ENCODE measurements at places on chromosomes 12 and 14.
A peak's percentile ranks its signal among the peaks of the same experiment; 100 is the strongest.

DNA sequence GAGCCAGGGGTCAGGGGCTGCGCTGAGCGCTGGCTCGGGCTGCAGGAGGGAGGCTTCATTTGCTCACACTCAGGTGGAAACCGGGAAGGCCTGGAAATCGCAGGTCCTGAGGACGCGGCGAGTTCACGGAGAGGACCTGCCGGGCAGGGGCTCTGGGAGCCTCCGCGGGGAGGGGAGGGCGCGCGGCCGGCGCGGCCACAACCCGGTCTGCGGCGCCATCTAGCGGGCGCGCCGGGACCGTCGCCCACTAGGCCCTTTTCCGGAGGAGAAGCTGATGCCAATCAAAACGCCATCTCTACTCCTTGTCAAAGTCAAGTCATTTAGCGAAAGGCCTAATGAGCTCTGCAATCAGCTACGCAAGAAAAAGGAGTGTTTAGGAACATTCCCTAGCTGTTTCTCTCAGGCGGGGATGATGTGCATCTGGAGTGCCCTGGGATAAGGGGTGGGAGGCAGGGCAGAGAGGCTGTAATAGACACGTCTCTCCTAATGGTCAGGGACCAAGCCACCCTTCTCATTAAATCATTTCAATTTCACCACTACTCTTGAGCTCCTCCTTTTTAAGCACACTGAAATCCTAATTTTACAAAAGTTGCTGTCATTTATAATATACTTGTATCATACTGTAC, 885.8 kb upstream of the TMEM132C start:
- DNase-seq: no peak

DNA sequence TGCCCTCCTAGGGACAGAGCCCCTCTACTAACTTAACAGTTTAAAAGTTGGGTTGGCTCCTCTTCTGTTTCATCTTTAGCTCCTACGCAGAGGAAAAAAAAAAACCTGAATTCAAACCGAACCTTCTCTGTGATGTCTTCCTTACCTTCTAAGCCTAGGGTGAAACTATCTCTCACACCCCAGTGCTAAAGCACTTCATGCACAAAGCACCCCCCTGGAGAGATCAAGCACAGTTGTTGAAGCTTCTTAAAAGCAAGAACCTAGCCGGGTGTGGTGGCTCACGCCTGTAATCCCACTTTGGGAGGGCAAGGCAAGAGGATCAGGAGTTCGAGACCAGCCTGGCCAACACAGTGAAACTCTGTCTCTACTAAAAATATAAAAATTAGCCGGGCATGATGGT, 37.6 kb downstream of the CORO1C start:
- no peak for DNase-seq

DNA sequence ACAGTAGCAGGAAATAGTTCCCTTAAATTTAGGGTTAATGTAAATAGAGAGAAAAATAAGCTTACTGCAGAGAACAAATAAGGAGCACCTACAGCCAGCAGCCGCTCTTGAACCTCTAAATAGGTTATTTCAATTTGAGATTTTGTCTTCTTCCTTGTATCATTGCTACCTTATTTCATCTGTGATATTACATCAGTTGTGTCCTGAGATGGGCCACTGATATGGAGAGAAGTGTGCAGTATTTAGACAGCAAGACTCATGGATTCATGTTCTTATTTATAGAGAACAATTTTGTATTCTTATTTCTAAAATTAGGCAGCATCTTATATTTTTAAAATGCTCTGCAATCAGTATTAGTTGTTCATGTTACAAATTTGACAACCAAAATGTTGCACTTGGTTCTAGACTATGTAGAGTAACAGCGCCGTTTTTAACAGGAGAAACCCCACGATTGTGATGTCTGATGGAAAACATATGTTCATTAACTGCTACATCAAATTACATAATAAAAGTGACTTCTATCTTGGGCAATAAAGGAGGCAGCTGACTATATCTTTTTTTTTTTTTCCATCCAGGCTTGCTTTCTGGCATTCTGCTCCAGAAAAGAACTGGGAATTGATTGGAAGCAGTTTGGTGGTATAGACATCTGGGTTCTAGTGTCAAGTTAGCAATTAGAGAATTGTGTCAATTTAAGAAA, 117.9 kb downstream of the CAND1 start:
- DNase-seq: no peak

GRCh38 chr12:113134071-113134470, 1.5 kb downstream of the RASAL1 start:
- no peak for DNase-seq

DNA sequence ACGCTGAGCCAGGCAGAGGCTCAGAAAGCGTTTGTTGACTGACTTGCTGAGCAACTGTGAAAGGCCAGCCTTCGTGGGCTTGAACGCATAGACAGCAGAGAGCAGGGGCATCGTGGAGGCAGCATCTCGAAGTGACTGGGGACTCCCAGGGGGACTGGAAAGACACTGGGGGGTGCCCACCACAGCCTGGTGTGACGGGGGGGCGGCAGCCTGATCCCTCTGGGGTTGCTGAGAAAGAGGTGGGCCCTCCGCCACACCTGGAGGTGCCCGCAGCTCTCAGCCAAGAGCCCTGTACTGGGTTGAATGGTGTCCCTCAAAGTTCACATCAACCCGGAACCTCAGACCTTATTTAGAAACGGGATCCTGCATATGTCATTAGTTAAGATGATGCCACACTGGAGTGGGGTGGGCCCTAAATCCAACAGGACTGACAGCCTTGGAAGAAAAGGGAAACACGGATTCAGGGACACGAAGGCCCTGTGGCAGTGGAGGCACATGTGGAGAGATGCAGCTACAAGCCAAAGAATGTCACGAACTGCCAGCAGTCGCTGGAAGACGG, 84.6 kb downstream of the RFLNA start:
- DNase-seq: no peak

DNA sequence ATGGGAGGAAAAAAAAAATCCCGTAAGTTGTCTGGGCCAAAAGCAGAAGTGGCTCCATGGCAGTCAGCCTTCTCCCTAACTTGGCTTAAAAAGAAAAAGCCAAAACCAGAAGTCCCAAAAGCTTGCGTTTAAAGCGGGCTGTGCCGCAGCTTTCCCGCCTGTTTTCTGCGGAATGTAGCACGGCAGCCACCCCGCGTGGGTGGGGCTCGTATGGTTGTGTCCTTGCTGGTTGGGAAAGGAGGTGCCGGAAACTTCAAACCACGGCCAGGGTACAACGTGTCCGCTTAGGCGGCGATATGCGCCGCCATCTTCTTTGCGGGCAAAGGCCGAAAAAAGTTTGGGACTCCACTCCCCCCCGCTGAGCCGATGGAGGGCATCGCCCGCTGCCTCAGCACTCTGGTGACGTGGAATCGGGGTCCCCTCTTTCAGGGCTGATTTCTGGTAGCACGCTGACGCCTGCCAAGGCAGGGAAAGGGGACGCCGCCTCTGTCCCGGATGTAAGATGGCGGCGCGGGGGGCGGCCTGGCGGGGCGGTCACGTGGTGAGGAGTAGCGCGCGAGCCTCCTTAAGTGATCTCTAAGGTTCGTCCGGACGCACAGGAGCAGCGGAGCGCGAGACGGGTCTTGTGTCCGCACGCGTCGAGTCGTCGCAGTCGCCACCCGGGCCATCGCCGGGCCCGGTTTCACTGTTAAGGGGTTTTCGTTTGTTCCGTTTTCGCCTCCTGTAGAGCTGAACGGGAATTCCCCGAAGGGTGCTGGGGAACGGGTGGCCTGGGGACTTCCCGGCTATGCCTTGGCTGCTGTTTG, 135.8 kb downstream of the MON2 start:
- DNase-seq: peak; percentile 66

- DNase-seq: no peak
These were observed 279.3 kb downstream of the DUSP6 start for GRCh38 chr12:89073027-89073398.

DNA sequence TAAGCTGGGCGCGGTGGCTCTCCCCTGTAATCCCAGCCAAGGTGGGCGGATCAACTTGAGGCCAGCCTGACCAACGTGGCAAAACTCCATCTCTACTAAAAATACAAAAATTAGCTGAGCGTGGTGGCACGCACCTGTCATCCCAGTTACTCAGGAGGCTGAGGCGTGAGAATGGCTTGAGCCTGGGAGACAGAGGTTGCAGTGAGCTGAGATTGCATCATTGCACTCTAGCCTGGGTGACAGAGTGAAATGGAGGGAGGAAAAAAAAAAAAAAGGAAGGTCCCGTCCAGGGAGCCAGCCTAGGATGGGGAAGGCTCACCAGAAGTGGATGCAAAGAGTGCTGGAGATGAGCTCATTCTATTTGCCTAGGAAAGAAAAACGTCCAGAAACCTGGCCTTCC, 1.9 kb upstream of the CD27 start:
- DNase-seq: no peak

GRCh38 chr12:89345376-89345775, 6.9 kb downstream of the DUSP6 start:
- no peak for DNase-seq

GRCh38 chr14:65783576-65783975, 371.0 kb downstream of the FUT8 start:
- DNase-seq: no peak

- peak; percentile 76 for DNase-seq
These were observed 4.9 kb downstream of the ZNF385A start for GRCh38 chr12:54379398-54380201.

GRCh38 chr12:26252946-26253345, 57.6 kb downstream of the SSPN start:
- DNase-seq: no peak

- DNase-seq: no peak
These were observed 24.7 kb upstream of the BEGAIN start for GRCh38 chr14:100611811-100612480.

DNA sequence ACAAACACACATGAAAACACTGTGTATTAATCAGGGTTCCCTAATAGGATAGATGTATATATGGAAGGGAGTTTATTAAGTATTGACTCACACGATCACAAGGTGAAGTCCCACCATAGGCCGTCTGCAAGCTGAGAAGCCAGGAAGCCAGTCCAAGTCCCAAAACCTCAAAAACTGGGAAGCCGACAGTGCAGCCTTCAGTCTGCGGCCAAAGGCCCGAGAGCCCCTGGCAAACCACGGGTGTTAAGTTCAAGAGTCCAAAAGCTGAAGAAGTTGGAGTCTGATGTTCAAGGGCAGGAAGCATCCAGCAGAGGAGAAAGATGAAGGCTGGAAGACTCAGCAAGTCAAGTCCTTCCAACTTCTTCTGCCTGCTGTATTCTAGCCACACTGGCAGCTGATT, 1085.0 kb upstream of the TMEM132C start:
- no peak for DNase-seq

DNA sequence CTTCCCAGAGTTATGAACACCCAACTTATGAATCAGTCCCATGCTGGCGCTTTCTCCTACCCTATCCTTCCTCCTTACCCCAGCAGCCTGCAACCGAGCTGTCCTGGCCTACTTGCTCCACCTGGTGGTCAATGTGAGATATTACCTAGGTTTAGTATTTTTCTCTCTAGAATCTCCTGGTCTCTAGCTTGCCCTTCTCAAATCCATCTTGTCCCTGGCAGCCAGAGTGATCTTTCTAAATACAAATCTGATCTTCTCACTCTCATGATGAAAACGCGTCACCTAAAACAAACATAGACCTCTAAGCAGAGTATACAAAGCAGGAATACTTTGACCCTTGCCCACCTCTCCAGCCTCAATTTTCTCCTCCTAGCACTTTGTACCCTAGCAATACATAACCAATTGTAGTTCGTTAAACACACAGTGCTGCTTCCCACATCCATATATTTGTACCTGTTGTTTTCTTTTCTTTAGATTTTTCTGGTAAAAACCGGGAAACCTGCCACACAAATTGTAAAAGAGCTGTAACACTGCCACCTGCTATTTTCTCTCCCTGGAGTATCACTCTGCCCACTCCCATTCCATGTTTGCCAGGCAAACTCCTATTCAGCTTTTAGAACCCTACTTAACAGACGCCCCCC, 20.0 kb upstream of the TCP11L2 start:
- DNase-seq: no peak

DNA sequence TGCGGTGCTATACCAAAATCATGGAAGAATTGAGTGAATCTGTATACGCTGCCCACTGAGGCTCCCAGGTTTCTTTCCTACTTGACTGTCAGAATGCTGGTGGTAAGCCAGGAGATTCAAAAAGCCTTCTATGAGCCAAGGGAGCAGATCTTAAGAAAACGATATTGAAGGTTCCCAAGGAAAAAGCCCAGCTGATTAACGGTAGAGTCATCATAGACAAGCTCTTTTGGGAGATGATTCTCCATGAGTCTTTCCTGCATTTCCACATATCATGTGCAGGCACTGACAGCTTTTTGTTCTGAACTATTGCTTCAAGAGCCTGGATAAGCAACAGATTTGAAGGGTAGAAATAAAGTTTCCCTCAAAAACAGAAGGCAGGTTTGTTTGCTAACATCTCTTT, 17.5 kb downstream of the SLC35F4 start:
- no peak for DNase-seq

DNA sequence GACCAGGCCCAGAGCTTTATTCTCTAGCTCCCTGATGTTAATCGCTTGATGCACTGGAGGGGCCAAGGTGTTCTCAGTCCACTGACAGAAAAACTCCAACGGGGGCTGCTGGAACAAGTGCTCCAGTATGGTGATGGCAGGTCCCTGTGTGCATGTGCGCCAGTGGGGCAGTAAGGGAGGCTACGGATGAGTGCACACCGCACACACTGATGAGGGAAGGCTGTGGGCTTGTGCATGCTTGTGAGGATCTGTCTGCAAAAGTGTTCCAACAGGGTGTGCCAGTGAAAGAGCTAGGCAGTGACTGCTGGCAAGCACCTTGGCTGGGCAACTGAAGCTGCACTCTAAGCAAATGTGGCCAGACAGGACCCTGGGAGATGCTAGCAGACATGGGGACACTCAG, 229.7 kb upstream of the FOXG1 start:
- no peak for DNase-seq

DNA sequence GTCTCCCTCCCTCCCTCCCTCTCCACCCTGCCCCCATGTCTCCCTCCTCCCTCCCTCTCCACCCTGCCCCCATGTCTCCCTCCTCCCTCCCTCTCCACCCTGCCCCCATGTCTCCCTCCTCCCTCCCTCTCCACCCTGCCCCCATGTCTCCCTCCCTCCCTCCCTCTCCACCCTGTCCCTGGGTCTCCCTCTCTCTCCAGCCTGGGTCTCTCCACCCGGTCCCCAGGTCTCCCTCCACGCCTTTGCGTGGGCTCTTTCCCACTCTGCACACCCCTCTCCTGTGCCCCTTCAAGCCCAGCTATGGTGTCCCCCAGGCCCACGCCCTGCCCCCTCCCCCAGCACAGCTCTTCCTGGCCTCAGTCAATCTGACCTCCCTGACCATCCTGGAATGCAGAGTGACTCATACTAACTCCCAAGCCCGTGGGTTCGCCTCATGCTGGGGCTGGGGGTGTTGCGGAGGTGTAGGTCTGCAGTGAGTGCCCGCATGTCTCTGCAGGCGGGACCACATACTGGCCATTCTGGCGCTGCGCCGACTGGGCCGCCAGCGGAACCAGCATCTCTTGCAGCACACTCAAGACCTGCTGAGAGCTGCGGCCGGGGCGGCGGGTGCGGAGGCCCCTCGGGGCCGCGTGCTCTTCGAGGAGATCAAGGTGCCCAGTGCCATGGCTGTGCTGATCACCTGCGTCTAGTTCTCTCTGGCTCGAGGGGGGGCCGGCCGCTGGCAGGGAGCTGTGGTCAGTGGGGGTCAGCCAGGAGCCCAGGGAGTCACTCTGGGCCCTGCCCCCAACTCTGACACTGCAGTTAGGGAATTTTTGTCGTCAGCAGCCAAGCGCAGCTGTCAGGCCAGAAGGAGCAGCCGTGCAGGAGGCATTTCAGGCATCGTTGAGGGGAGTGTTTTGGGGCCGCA, 13.5 kb upstream of the TNFAIP2 start:
- DNase-seq: no peak

Data from stimulated activated CD8-positive, alpha-beta memory T cell treated with anti-CD3 and anti-CD28 coated beads, Interleukin-7, amount 100 ng/mL, for 1 hour (primary cell).